ENCODE measurements at places on chromosomes 1 and 21.

DNA sequence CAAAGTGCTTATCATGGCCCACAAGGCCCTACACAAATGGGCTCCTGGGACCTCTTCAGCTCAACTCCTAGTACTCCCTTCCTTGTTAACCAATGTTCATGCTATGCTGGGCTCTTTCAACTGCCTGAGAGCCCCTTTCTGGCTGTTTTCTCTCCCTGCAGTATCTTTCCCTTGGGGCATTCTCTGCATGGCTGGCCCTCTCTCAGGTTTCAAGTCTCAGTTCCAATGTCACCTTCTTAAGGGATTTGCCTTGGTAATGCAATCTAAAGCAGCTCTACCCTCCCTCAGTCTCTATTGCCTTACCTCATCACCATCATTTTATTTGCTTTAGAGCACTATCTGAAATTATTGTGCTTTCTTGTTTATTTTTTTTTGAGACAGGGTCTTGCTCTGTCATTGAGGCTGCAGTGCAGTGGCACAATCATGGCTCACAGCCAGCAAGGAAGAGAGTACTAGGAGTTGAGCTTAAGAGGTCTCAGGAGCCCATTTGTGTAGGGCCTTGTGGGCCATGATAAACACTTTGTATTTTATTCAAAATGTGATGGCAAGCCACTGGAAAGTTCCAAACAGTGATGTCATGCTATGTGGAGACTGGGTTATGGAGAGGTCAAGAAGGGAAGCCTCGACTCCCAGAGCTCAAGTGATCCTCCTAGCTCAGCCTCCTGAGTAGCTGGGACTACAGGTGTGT, 63.4 kb upstream of the SRSF10 start:
- DNase-seq = no peak

DNA sequence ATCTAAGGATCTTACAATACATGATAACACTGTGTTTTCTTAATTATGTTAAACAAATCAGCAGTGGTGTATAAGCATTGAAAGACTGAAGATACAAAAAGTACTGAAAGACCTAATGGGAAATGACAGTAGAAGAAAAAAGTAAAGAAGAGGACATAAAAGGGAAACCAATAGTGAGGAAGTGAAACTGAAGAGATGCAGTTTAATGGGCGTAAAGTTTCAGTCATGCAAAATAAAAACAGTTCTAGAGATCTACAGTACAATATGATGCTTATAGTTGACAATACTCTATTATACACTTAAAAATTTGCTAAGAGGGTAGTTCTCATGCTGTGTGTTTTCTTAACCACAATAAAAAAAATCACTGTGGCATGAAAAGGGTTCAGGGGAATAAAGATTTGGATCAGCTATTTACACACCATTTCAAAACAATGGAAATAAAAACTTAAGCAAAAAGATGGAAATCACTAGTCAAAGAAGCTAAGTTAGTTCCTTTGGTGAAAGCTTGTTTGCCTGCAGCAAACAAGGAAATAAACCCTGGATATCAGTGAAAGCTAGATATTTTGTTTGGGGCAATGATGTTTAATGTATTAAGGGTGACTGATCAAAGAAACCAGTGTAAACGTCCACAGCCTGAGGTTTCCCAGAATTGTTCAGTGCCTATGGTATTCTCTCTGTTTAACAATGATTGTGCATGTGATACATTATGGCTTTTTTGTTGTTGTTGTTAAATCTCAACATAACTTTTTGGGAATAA, 1160.8 kb upstream of the ADGRL2 start:
- no peak for DNase-seq

GRCh38 chr1:25610822-25611630, 5.6 kb upstream of the MAN1C1 start:
- no peak for DNase-seq

DNA sequence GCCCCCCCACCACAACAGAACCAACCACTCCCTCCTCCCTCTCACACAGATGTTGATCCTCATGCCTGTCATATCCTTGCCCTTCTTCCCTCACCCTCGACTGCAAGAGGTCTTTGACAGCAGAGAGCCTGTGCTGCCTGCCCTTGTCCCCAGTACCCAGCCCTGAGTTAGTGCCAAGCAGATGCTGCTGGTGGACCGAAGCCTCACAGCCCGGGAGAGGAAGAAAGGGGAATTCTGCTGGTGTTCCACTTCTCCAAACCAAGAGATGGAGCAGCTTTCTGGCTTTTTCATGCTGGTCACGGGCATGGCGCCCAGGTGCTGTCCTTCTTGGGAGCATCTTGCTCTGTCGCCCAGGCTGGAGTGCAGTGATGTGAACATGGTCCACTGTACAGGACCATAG, 69.1 kb downstream of the SLC66A1 start:
- no peak for DNase-seq

DNA sequence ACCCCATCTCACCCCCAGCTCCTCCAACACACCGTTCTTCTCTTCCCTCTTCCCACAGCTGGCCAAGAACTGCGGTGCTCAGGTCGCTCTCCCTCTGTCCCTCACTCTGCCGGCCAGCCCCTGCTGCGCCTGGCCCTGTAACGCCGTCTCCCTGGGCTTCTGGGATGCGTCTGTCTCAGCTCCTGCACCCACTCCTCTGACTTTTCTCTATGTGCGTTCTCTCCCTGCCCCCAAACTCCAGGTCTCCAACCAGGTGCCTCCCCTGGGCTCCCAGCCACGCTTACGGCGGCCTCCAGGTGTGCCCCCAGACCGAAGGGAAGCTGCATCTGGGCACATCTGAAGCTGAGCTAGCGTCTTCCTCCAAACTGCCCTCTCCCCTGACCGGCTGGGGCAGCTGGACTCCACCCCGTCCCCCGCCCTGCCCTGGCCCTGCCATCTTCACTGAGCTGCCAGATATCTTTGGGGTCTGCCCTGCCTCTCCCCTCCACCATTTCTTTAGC, 2.6 kb downstream of the KRTAP10-12 start:
- DNase-seq = no peak

GRCh38 chr1:67534627-67535065, 104.4 kb upstream of the SERBP1 start:
- no peak for DNase-seq

GRCh38 chr1:22916471-22916820, 56.2 kb downstream of the LACTBL1 start:
- peak; percentile 65 for DNase-seq

- DNase-seq = no peak
These were observed 64.6 kb upstream of the PPIH start for GRCh38 chr1:42593486-42594100.

GRCh38 chr1:68204977-68205630, 27.2 kb downstream of the WLS start:
- DNase-seq = no peak

GRCh38 chr1:94535095-94535494, 6.5 kb downstream of the F3 start:
- DNase-seq = no peak
